CD8-positive, alpha-beta T cell (primary cell): ENCODE measurements at places on chromosomes 11 and 22. TPM values are rescaled to one million over a fixed set of nuclear protein-coding genes. Genes with fewer than 3 reads are reported as not detected.

- no peak for DNase-seq
Observed at GRCh38 chr11:45237711-45238315, 48.3 kb downstream of the SYT13 start.

DNA sequence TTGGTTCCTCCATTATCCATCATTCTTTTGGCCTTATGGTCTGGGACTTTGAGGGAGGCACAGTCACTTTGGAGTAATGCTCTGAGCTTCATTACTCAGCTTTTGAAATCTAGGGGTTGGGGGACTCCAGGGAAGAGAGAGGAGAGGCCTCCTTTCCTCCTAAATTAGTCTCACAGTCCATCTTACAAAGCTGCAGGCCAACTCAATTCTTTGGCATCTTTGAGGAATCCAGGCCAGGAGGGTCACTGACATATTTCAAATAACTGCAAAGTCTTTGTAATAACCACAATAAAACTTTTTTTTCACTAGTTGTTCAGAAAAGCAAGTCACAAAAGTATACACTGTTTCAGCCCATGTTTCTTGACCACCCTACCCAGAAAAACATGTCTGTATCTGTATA is 73.3 kb upstream of the FAR1 start:
- no peak for DNase-seq

GRCh38 chr11:30861064-30861463 is 274.9 kb upstream of the MPPED2 start:
- no peak for DNase-seq

Gene IGF2
- total RNA-seq = not detected

GRCh38 chr11:43984519-43985385 is 42.3 kb downstream of the C11orf96 start:
- no peak for DNase-seq

Gene HBB
- total RNA-seq = 1.1 TPM

DNA sequence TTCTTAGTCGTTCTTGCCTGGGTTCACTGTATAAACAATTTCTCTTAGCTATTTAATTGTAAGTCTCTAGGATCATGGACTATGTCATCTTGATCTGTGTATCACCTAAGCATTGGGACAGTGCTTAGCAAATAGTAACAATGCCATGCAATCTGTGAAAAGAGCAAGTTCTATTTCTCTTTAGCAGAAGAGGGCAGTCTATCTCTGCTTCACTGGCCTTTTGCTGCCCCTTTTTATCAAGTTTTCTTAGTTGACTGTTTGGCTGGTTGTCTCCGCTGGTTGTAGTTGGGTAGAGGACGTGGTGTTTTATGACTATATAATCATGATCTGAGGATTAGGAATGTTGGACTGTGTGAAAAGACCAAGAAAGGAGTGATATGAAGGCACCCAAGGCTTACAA is 315.0 kb downstream of the JRKL start:
- DNase-seq = no peak

DNA sequence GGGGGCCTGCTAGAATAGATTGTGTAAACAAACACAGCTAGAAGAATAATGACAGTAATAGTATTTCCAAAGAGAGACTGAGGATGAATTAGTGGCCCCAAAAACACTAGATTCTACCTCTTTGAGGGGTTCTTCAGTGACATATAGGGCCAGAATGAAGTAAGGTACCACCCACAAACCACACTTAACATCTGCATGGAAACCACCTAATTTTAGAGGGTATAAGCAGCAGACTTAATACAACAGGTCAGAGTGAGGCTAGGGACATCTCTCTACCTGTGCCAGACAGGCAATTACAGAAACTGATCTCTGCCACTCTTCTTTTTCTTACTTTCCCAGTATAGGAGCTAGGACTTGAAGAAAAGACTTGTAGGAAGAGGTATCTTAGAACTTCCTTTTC is 20.1 kb downstream of the ELP4 start:
- no peak for DNase-seq

Gene PLEKHB1
- 25.7 TPM for total RNA-seq

Gene SYCE3
- not detected for total RNA-seq

Gene PAMR1
- total RNA-seq = not detected

GRCh38 chr11:59225017-59225416 is 12.3 kb upstream of the MPEG1 start:
- no peak for DNase-seq

DNA sequence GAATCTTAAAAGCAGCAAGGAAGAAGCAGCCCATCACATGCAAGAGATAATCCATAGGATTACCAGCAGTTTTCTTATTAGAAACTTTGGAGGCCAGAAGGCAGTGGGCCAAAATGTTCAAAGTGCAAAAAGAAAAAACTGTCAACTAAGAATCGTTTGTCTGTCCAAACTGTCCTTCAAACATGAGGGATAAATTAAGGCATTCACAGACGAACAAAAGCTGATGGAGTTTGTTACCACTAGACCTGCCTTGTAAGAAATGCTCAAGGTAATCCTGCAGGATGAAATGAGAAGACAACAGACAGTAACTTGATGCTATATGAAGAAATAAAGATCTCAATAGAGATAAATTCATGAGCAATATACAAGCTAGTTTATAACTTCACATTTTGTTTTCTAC is 150.4 kb downstream of the WNT7B start:
- no peak for DNase-seq

Gene GALNT18
- total RNA-seq = not detected

DNA sequence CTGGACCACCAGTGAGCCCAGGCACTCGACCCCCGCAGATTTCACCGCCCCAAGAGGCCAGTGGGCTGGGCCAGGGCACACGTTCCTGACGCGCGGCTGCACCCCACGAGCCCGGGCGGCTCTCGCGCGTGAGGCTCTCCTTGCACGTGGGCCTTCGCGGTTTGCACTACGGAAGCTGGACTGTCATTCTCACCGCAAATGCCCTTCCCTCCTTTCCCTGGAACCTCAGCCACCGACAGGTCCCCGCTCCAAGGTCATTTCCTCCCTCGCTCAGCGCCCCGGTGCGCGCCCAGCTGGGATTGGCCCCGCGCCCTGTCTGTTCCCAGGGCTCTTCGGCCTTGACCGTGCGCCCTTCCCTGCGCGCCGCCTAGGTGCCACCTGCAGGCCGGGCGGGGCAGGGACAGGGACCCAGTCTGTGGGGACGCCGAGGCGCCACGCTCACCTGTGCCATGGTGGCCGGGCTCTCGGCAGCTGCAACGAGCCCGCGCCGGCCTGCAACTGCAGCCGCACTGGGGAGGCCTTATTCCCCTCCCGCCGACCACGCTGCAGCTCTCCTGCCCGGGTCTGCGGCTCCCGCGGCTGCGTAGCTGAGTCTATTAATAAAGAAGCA is 2.1 kb upstream of the CPT1A start:
- DNase-seq = peak; percentile 81

GRCh38 chr11:71387784-71388636 is 60.2 kb downstream of the DHCR7 start:
- no peak for DNase-seq

DNA sequence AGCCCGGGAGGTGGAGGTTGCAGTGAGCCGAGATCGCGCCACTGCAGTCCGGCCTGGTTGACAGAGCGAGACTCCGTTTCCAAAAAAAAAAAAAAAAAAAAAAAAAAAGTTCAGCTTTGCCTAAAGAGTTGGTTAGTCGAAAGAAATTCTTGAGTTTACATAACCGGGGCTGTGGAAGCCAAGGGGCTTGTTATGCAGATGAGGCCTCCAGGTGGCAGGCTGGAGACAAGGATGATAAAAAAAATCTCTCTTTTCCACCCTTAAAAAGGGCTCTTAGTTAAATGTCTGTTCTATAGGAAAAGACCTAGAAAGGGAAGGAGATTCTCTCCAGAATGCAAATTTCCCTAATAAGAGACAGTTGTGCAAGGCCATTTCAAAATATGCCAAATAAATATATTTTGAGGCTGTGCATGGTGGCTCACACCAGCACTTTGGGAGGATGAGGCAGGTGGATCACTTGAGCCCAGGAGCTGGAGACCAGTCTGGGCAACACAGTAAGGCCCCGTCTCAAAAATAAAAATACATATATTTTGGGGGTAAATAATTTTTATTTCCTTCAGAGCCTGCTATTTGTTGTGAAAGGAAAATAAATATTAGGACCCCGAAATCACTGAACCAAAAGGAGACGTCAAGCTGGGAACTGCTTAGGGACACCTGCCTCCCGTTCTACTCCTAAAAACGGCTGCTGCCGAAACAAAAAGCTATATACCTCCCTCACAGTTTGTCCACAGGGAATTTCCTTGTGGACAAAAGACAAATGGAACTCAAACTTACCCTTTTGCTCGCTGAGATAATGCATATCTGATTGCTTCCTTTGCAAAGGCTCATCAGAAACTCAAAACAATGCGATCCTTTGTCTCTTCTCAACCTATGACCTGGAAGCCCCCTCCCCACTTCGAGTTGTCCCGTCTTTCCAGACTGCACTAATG is 2.4 kb upstream of the IFITM2 start:
- DNase-seq = no peak

DNA sequence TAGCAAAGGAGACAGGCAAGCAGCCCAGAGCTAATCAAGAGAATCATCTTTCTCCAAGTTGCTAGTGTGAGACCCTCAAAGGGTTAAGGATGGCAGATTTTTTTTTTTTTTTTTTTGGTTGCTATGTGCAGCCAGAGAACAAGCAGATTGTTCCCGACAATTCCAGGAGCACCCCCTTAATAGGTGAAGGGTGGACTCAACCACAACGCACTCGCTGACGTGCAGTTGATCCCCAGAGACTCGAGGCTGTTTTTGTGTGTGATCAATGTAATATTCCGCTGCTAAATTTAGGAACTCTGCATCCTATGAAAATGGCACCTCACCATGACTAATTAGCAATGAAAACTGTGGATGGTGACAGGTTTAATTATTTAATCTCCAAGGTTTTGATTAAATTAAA is 789.0 kb downstream of the KCNA4 start:
- DNase-seq = no peak

- DNase-seq = no peak
Observed at GRCh38 chr11:73099512-73100266, 42.4 kb downstream of the FCHSD2 start.

Gene PPME1
- total RNA-seq = 15.0 TPM

GRCh38 chr11:47071341-47071740 is 105.3 kb downstream of the ARFGAP2 start:
- DNase-seq = no peak

DNA sequence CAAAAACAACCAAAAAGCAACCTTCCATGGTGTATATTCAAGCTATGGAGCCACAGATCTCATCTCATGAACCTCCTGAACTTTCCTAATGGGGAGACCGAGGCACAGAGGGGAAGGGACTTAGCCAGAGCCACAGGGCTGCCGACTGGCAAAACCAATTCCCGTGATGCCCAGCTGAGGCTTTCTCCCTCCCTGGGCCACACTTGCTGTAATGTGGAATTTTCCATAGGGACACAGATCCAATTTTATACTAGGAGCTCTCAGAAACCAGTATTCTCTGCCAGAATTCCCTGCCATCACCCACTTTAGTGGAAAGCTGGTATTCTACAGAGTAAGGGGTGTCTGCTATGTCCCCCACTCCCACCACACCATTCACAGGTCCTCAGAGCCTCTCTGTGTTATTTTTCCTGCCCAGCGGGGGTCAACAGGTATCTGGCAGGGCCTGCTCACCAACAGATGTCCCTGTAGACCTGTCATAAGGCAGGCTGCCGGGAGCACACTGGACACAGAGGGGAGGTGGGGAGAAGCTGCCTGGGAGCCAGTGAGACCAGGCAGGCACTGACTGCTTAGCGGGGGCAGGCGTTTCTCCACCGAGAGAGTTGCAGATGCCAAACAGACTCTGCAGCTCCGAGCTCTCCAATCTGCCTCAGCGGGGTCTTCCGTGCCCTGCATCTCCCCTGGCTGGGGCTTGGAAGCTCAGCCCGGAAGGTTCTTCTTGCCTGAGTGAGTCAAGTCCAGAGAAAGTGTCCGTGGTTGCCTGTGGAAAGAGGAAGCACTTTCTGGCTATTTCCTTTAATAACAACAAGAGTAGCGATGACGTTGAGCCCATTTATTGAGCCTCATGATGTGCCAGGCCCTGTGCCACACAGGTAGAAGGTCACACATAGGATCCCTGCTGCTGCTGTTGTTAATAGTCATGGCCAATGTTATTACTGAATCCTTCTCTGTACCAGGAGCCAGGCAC is 26.3 kb downstream of the RPS6KA4 start:
- no peak for DNase-seq

Gene SMTNL1
- not detected for total RNA-seq

DNA sequence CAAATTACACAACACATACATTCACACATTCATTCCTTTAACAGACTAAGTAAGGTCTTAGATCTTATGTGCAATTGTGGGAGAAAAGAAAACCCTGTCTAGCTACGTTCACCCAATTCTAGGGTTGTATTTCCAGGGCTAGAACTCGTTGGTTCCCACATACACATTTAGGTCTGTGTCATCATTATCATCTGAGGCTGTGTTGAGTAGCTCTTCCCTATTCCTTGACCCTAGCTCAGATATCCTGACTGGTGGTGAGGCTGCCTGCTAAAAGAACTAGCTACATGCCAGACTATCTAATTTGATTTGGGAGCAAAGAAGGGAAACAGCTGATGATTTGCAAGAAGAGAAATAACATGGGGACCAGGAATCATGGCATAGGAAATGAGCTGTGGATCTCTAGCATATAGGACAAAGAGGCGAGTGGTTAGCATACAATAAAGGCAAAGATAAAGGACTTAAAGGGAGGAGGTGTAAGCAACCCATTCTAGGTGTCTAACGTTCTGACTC is 27.5 kb upstream of the OR10G7 start:
- DNase-seq = no peak

Gene ATG13
- total RNA-seq = 117 TPM

Gene BACE1
- total RNA-seq = 0.39 TPM

GRCh38 chr11:26847459-26847858 is 125.6 kb upstream of the SLC5A12 start:
- DNase-seq = no peak

- DNase-seq = no peak
Observed at GRCh38 chr22:23387827-23388516, 192.1 kb downstream of the IGLL1 start.

- no peak for DNase-seq
Observed at GRCh38 chr11:111635706-111636045, 33.4 kb downstream of the SIK2 start.

GRCh38 chr11:122159173-122159721 is 43.2 kb upstream of the BLID start:
- DNase-seq = no peak

DNA sequence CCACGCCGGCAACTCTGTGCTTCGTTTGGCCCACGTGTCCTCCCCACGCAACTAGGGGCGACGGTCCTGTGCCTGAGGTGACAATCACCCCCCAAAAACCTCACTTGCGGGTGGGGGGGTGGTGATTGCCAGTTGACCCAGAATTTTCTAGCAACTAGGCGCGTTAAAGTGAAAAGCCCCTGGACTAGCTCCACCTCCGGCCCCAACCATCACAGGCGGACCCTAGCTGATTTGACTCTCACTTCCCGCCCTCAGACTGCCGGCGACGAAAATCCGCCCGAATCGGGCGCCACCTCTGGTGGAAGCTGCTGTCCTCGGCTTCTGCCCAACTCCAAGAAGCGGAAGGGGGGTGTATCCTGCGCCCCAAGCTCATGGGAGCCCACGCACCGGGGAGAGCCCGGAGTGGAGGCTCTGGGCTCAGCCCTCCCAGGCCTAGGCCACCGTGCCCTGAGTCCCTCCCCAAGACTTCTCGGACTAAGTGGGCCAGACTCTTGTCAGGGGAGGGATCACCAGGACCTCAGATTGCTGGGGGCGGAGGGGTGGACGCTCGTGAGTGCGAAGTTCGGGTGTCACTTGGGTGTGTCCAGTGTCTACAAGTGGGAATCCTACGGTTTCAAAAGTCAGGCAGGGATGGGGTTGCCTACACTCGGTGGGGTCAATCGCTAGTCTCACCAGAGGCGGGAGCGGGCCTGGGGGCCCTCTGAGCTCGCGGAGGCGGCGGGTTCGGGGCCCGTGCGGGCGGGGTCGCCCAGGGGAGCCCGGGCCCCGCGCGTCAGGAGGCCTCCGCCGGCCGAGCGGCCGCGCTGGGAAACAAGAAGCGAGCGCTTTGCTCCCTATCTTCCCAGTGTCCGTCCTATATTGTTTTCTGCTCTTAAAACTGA is 12.3 kb downstream of the PAX6 start:
- DNase-seq = no peak
